ENCODE measurements at places on chromosomes 2 and 18.

DNA sequence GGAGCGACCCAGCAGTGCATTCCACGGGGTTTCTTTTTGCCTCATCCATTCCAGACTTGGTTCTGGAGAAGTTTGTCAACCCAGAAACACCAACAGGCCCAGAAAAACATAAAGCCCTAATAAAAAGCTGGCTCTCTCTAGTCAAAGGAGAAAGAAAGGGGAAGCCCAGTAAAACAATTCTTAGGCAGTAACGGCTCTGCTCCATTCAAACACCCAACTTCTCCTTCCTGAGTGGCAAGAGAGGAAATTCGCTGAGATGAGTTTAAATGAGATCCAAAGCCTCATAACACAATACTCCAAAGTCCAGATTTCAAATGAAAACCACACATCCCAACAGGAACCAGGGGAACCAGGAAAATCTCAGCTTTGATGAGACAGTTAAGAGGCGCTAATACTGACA is 179.9 kb downstream of the RPIA start:
- peaks cover 2% of the 10 kb centered on the region for H3K27me3 ChIP-seq
- H3K4me3 ChIP-seq: no peak overlapping the region
- H3K36me3 ChIP-seq: no peaks in the 10 kb centered on the region

GRCh38 chr2:221571025-221571550 is 1.0 kb downstream of the EPHA4 start:
- peak; percentile 46 for DNase-seq
- peak overlapping the region; percentile 65 for H3K4me3 ChIP-seq
- no peak overlapping the region for H3K27ac ChIP-seq
- H3K27me3 ChIP-seq: no peaks in the 10 kb centered on the region
- H3K4me1 ChIP-seq: no peaks in the 10 kb centered on the region
- H3K36me3 ChIP-seq: no peaks in the 10 kb centered on the region

DNA sequence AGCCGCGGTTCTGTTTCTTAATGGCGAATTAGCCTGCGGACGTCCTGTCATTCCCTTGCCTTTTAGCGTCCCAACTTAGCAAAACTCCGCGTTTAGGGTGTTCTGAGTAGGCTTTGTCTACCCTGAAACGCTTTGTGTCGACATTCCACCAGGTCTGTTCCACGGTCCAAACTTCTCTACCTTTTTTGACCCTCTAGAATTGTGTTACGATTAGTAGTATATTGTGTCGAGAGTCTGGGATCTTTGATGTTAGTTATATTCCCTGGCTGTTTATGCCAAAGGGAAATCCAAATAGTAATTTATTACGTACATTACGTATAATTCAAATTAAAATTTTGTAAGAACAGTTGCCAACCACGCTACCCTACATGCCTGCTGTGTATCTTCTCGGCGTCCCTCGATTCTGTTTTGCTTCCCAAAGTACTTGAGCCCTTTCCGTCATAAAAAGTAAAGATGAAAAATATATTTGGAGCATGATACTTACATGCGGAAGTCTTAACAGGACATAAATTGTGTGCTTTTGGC is 495 bp upstream of the TTC32 start:
- DNase-seq: no peak
- no peaks in the 10 kb centered on the region for H3K36me3 ChIP-seq
- peak overlapping the region; percentile 87 for H3K27ac ChIP-seq

GRCh38 chr2:71939588-71940535 is 207.8 kb downstream of the CYP26B1 start:
- H3K4me1 ChIP-seq: no peaks in the 10 kb centered on the region
- no peak overlapping the region for H3K4me3 ChIP-seq
- no peaks in the 10 kb centered on the region for H3K36me3 ChIP-seq
- peak overlapping the region; percentile 23 for H3K27ac ChIP-seq

DNA sequence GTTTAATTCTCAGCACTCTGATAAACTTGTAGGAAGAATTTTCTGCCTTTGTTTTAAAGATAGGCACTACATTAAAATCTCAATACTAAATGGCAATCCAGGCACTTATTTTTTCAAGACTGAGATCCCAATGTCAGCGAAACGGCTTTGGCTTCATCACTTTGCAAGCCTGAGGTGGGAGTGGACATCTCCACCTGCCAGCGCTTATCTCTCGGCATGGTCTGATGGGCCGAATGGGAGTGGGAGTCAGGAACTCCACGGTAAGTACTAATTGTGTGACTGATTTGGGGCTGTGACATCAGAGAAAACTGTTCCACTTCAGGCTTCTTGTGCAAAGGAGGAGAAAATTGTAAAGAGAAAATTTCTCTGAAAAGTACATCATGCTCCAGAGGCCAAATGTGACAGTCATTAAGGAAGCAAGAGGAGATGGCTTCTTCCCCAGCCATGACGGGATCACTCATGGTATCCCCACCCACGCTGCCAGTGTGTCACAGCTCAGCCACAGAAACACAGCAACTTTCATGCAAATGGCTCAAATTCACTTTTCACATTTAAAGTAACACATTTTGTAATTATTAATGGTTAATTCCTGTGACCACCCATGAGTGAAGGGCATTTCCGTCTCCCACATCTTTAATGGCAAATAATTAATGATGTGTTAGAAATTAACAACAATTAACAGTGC is 385.5 kb upstream of the HNRNPA3 start:
- no peaks in the 10 kb centered on the region for H3K36me3 ChIP-seq
- no peak overlapping the region for H3K27ac ChIP-seq
- DNase-seq: no peak
- H3K4me3 ChIP-seq: no peak overlapping the region
- peaks cover 2% of the 10 kb centered on the region for H3K4me1 ChIP-seq

DNA sequence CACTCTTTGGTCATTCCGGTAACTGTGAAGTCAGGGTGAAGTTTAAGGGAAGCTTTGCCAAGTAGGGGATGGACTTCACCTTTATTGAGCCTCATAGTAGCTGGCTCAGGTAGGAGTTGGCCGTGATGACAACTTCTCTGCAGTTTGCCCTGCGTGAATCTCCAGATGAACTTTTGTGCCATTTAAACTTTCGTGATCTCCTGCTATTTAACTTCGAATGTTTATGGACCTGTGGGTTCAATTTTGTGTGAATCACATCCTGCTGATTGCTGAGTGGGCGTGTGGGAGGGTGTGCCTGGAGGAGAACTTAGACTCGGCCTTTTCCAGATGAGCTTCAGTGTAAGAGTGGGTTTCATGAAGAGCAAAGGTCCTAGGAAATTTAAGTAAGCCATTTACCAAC is 4.2 kb downstream of the UGT1A1 start:
- no peaks in the 10 kb centered on the region for H3K27me3 ChIP-seq
- H3K36me3 ChIP-seq: no peaks in the 10 kb centered on the region
- no peaks in the 10 kb centered on the region for H3K4me1 ChIP-seq
- H3K27ac ChIP-seq: no peak overlapping the region
- DNase-seq: no peak

DNA sequence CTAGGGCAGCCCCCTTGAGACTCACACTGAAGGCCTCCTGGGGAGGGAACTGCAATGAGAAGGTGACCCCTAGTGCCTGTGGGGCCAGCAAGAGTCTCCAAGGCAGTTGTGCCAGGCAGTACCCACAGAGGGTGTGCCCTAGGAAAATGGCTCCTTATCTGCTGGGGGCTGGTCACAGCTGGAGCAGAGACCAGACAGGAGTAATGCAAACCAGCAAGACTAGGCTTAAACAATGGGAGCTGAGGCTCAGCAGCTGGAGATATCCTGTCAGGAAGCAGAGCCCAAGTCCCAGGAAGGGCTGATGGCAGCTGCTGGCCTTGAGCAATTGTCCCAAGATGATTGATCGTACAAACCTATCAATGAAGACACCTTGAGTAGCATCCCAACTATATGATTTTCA is 26.8 kb upstream of the E2F6 start:
- no peaks in the 10 kb centered on the region for H3K36me3 ChIP-seq
- H3K27me3 ChIP-seq: no peaks in the 10 kb centered on the region
- no peak for DNase-seq
- H3K27ac ChIP-seq: no peak overlapping the region
- H3K4me3 ChIP-seq: no peak overlapping the region

DNA sequence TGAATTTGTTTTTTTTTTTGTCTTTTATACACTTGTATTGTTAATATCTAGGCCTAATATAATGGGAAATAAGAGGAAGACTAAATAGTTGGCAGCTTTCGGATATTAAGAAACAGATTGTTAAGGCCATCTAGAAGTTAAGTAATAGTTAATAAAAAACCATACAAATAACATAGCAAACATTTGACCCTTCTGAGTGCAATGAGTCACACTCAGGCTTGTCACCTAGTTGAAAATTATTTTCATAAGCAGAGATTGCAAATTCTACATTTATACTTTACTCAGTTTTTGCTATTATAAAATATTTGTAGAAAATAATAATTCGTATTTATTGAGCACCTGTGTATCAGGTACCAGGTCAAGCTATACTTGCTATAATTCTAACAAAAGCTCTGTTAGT is 2.4 kb downstream of the NUP35 start:
- no peak overlapping the region for H3K27ac ChIP-seq
- no peak for DNase-seq
- no peaks in the 10 kb centered on the region for H3K27me3 ChIP-seq

GRCh38 chr2:203016716-203017115 is 2.0 kb downstream of the NBEAL1 start:
- no peaks in the 10 kb centered on the region for H3K4me1 ChIP-seq
- H3K4me3 ChIP-seq: peak overlapping the region; percentile 96
- H3K27me3 ChIP-seq: no peaks in the 10 kb centered on the region

DNA sequence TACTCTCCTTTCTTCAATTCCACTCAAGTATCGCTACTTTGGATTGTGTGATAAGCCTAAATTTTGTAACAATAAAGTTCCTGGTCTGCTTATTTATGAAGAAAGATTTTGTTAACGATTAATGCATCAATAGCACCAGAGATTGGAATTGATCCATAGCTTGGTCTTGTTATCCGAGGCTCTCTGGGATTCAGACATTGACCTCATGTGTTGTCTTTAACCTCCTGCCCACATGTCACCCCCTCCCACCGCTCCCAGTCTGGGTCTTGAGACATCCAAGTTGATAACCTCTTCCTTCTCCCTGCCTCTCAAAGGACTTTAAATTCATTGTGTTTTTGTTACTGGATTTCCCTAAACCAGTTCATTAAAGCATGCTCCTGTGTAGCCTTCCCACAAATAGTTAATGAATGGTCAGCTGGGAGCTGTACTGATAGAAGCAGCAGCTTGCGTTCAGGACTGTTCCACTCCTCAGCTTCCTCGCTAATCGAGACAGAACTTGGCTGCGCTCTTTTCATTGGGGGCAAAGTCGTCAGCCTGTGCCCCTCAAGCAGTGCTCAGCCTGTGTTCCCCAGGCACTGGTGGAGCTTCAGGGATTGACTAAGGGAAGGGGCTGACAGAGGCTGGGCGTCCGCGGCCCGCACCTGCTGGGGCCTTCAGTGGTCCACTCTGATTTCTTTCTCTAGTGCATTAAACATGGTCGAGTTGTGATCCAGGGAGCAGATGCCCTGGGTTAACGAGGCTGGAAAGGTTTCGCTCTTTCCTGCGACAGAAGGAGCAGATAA is 18.9 kb downstream of the ASB1 start:
- no peak for DNase-seq
- no peak overlapping the region for H3K27ac ChIP-seq
- H3K4me1 ChIP-seq: no peaks in the 10 kb centered on the region
- no peak overlapping the region for H3K4me3 ChIP-seq
- H3K36me3 ChIP-seq: peaks cover 13% of the 10 kb centered on the region
- no peaks in the 10 kb centered on the region for H3K27me3 ChIP-seq

DNA sequence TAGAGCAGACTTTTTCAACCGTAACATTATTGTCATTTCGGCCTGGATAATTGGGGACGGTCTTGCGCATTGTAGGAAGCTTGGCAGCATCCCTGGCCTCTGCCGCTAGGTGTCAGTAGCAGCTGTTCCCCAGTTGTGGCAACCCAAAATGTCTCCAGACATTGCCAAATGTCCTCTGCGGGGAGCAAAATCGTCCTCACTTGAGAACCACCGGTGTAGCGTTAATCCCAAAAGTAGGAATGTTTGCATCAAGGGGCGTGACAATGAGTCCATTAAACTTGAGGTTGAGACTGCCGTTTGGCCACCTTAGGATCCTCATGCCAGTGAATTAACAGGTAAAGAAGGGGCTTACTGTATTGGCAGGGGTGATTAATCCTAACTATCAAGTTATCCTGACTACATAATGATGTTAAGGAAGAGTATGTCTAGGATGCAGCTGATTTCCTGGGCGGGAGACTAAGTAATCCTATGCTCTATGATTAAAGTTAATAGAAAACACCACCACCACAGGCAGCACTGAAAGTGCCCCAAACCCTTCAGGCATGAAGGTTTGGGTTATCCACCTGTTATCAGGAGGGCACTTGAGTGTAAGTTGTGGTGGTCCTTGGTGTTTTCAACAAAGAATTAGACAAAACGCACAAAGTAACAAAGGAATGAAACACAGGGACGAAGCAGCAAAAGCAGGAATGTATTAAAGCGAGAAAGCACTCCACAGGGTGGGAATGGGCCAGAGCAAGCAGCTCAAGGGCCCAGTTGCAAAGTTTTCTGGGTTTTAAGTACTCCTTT is 4.9 kb upstream of the ZC3H8 start:
- no peaks in the 10 kb centered on the region for H3K36me3 ChIP-seq
- H3K4me3 ChIP-seq: no peak overlapping the region
- no peak overlapping the region for H3K27ac ChIP-seq
- H3K4me1 ChIP-seq: no peaks in the 10 kb centered on the region

DNA sequence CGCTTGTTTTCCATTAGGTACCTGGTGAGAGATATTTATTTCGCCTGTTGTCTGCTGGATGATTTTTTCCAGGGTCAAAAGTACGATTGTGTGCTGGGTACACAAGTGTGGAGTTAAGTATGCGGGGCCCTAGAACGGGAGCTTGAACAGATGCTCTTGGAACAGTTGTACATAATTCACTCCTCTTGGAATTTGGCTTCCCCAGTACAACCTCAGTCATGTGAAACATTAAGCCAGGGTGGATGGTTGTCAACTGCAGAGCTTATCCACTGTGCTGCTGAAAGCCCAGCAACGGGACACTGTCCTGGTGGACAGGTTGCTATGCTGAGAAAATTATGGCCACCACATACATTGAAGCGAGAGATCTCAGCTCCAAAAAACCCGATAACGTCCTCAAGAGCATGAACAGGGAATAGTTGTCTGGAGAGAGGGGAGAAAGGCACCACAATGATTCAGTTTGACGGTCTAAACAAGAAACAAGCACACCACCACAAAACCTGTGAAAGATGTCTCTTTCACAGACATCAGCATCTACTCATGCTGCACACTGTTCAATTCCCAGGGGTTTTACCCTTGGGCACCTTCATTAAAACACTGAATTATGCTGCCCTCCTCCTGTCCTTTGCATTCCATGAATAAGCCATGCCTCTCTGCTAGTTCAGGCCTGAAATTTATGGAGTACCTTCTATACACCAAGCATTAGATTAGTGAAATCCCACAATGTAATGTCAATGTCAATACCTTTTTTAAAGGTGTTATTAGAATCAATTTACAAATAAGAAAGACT is 176.8 kb upstream of the TRIB2 start:
- no peak overlapping the region for H3K4me3 ChIP-seq
- H3K4me1 ChIP-seq: peaks cover 8% of the 10 kb centered on the region
- H3K27me3 ChIP-seq: no peaks in the 10 kb centered on the region

GRCh38 chr2:174493549-174494331 is 6.9 kb upstream of the GPR155 start:
- DNase-seq: no peak
- H3K27ac ChIP-seq: no peak overlapping the region
- no peaks in the 10 kb centered on the region for H3K36me3 ChIP-seq
- no peaks in the 10 kb centered on the region for H3K27me3 ChIP-seq
- no peaks in the 10 kb centered on the region for H3K4me1 ChIP-seq
- no peak overlapping the region for H3K4me3 ChIP-seq

Measured in aorta (tissue), 5 donors.